ENCODE measurements at places on chromosomes 7 and 10. TPM values are rescaled to one million over a fixed set of nuclear protein-coding genes. Genes with fewer than 3 reads are reported as not detected.

DNA sequence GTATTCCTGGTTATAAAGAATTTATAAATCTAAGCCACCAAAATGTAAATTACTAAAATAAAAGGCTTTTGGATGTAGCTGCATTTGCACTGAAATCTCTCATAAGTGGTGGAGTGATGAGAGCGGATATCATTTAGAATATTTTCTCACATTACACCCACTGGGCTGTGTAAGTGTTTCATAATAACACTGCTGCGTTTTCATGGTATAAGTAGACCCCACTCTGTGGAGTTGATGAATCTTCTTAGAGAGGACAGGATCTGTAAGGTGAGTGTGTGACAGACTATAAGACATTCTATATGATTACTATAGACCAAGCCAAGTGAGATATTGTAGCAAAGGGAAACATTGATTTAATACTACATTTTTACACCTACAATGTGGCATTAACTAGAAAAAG, 1024.1 kb upstream of the LRRN3 start:
- no peaks in the 10 kb centered on the region for H3K36me3 ChIP-seq
- DNase-seq: no peak
- H3K4me3 ChIP-seq: no peak overlapping the region
- H3K4me1 ChIP-seq: no peaks in the 10 kb centered on the region

AOC1 gene
- total RNA-seq: not detected

DNA sequence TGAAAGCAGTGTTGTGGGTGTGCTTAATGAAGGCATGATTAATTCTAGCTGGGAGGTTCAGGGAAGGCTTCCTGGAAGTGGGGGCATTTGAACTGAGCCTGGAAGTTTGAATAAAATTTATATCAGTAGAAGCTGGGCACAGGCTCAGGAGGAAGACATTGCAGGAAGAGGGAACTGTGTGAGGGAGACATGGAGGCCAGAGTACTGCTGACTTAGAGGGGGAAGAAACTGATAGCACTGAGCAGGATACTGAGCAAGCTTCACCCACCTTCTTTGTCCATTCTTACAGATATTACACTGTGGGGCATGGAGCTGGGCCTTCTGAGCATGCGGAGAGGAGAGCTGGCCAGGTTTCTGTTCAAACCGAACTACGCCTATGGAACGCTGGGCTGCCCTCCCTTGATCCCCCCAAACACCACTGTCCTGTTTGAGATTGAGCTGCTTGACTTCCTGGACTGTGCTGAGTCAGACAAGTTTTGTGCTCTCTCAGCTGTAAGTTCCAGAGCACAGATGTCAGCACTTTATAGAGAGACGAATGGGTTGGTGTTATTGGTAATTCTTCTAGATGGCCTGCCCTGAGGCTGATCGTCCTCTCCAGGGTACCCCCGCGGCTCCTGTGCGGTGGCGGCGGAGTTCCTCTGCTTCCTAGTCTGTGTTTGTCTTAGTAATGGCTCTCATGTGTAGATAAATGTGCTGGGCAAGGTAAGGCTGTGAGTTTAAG, 2.1 kb downstream of the FKBP6 start:
- no peak overlapping the region for H3K4me3 ChIP-seq
- no peaks in the 10 kb centered on the region for H3K4me1 ChIP-seq
- H3K27me3 ChIP-seq: no peaks in the 10 kb centered on the region
- DNase-seq: no peak
- no peaks in the 10 kb centered on the region for H3K36me3 ChIP-seq

DNA sequence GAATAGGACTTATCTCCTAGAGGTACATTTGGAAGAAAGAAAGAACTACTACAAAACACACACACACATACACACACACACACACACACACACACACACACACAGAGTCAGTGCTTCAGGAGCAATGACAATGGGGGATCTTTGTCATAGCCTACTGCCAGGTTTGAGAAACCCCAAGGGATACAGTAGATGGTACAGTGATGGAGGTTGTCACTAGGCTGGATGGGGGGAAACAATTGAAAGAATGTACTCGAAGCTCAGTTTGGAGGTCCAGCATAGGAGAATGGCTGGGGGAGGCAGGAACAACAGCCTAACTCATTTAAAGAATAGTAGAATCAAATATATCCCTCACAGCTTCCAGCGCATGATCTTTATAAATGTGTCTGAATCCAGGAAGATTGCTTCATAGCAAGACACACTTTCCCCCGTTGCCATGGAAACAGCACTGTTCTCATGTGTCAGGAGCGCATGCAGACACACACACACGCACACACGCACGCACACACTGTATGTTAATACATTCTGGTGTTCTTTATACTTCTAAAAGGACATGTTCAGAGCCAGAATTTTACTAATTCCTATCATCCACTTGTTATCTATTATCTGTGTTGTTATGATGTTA, 32.6 kb upstream of the ZNRF2 start:
- H3K27ac ChIP-seq: no peak overlapping the region
- DNase-seq: no peak
- peaks cover 16% of the 10 kb centered on the region for H3K4me1 ChIP-seq
- no peaks in the 10 kb centered on the region for H3K27me3 ChIP-seq
- H3K36me3 ChIP-seq: no peaks in the 10 kb centered on the region
- no peak overlapping the region for H3K4me3 ChIP-seq

CACNB2 gene
- not detected for total RNA-seq

DNA sequence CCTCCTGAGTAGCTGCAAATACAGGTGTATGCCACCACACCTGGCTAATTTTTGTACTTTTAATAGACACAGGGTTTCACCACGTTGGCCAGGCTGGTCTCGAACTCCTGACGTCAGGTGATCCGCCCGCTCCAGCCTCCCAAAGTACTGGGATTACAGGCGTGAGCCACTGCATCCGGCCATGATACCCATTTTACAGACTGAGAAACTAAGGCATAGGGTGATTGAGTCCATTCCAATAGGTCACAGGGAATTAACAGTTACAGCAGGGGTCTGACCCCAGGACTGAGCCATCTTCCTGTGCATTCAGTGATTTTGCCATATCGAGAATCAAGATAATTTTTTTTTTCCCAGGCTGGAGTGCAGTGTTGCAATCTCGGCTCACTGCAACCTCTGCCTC, 12.3 kb upstream of the CTBP2 start:
- no peak for DNase-seq
- no peaks in the 10 kb centered on the region for H3K36me3 ChIP-seq

BCL7B gene
- 38.5 TPM for total RNA-seq

- H3K27me3 ChIP-seq: peaks cover 6% of the 10 kb centered on the region
- H3K4me1 ChIP-seq: no peaks in the 10 kb centered on the region
- no peak for DNase-seq
- no peaks in the 10 kb centered on the region for H3K36me3 ChIP-seq
These were observed 58.0 kb downstream of the TSPAN12 start for GRCh38 chr7:120799813-120800475.

- H3K27ac ChIP-seq: no peak overlapping the region
- H3K4me3 ChIP-seq: no peak overlapping the region
- H3K36me3 ChIP-seq: no peaks in the 10 kb centered on the region
- no peaks in the 10 kb centered on the region for H3K4me1 ChIP-seq
These were observed 129.9 kb downstream of the WDR37 start for GRCh38 chr10:1185911-1186682.

DNA sequence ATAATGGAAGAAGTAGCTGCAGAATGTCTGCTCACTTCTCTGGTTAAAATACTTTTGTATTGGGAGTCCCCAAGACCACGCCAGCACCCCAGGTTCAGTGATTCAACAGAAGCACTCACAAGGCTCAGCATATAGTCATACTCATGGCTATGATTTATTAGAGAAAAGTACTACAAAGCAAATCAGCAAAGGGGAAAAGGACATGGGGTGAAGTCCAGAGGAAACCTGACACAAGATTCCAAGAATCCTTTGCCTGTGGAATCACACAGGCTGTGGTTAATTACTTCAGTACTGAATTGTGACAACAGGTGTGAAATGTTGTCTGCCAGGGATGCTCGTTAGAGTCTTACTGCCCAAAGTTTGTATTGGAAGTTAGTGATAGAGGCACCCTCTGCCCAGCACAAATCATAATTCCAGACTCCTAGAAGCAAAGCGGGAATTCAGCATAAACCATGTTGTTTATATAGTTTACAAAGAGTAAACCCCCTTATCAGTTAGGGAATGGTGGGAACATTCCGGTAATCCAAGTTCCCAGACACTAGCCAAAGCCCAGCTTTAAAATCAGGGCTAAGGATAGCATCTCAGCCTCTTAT, 79.4 kb downstream of the HYCC1 start:
- no peak overlapping the region for H3K27ac ChIP-seq
- H3K36me3 ChIP-seq: no peaks in the 10 kb centered on the region
- H3K27me3 ChIP-seq: peaks cover 4% of the 10 kb centered on the region
- no peak for DNase-seq
- no peak overlapping the region for H3K4me3 ChIP-seq
- H3K4me1 ChIP-seq: no peaks in the 10 kb centered on the region

GRCh38 chr7:18948521-18948920, 168.9 kb downstream of the TWIST1 start:
- no peak for DNase-seq
- H3K27me3 ChIP-seq: no peaks in the 10 kb centered on the region
- H3K27ac ChIP-seq: no peak overlapping the region

CUZD1 gene
- 0.43 TPM for total RNA-seq

DNA sequence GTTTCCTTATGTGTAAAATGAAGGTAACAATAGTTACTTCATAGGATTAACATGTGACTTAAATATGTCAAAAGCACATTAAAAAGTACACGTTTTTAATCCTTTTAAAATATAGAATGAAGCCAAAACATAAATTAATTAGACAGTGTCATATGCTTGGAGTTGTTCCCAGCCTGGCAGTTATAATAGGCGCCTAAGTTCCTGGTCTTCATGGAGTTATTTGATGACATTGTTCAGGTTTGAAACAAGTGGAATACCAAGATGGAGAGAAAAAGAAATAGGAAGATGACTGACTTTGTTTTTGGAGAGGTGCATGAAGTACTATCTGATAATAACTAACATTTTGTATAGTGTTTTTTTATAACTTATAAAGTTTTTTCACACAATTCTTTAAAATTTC, 67.3 kb downstream of the ZNRF2 start:
- H3K27me3 ChIP-seq: no peaks in the 10 kb centered on the region
- H3K4me1 ChIP-seq: peaks cover 32% of the 10 kb centered on the region
- no peak overlapping the region for H3K4me3 ChIP-seq
- no peak for DNase-seq

CHAT gene
- total RNA-seq: not detected

- H3K4me3 ChIP-seq: no peak overlapping the region
- H3K36me3 ChIP-seq: peaks cover 3% of the 10 kb centered on the region
- H3K27me3 ChIP-seq: no peaks in the 10 kb centered on the region
- DNase-seq: peak; percentile 47
These were observed 99.3 kb upstream of the DDC start for GRCh38 chr7:50664461-50664922.

PLPP4 gene
- total RNA-seq: not detected

PRRT4 gene
- 0.40 TPM for total RNA-seq

GRCh38 chr7:23332910-23333612, 33.9 kb downstream of the MALSU1 start:
- no peak overlapping the region for H3K27ac ChIP-seq
- H3K27me3 ChIP-seq: no peaks in the 10 kb centered on the region
- no peaks in the 10 kb centered on the region for H3K4me1 ChIP-seq
- H3K36me3 ChIP-seq: no peaks in the 10 kb centered on the region

- H3K4me3 ChIP-seq: no peak overlapping the region
- H3K27me3 ChIP-seq: no peaks in the 10 kb centered on the region
- H3K27ac ChIP-seq: no peak overlapping the region
- H3K36me3 ChIP-seq: peaks cover 2% of the 10 kb centered on the region
- no peak for DNase-seq
- no peaks in the 10 kb centered on the region for H3K4me1 ChIP-seq
These were observed 57.7 kb downstream of the MAD1L1 start for GRCh38 chr7:2175091-2175490.

DNA sequence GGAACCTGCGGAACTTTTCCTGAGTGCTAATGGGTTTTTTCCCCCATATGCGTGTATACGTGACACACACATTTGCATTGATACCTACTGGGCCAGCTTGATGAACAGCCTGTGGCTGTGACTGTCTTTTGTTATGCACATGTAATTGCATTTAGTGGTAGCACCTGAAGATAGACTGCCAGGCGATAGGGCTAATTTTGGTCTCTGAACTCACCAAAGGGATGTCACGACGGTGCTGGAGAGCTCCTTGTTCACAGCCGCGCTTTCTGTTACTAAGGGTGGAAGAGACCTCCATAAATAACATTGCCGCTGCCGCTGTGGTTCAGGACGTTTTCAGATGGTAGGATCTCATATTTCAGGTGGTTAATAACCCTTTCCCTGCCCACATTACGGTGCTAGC, 133.2 kb downstream of the CAMK1D start:
- no peak overlapping the region for H3K27ac ChIP-seq
- DNase-seq: no peak
- H3K27me3 ChIP-seq: no peaks in the 10 kb centered on the region
- H3K4me3 ChIP-seq: no peak overlapping the region
- no peaks in the 10 kb centered on the region for H3K36me3 ChIP-seq

HMX3 gene
- not detected for total RNA-seq

GRCh38 chr10:47277352-47278151, 22.4 kb upstream of the GDF10 start:
- H3K4me3 ChIP-seq: no peak overlapping the region
- H3K27me3 ChIP-seq: no peaks in the 10 kb centered on the region
- H3K27ac ChIP-seq: no peak overlapping the region
- DNase-seq: peak; percentile 82
- H3K4me1 ChIP-seq: peaks cover 26% of the 10 kb centered on the region

PAXIP1 gene
- 18.0 TPM for total RNA-seq

DNA sequence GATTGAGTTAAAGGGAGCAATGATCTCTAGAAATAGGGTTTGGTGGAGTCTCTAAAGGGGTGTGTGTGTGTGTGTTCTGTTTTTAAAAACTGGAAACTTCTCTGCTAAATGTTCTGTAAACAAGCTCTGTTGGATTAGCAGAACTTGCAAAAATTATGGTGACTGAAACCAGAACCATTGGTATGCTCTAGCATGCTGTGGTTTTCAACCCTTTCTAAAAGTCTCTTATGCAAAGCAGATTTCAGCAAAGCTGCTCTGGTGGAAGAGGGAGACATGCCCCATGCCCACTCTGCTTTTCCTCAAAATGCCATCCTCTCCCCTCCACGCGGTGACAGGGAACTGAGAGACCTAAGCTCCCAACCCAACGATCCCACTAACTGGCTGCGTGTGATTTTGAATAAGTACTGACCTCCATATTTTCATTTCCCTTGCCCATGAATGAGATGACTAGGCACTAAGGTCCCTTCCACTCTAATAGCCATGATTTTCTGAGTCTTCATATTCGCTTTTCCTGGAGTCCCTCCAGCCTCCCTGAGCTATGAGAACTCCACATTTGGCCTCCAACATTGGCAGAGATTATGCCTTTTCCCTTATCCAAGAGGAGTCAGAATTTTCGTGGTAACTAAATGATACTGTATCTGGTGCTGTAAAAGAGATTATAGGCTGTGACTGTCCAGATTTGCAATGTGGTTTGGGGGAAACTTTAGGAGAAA, 117.3 kb upstream of the PALS2 start:
- no peak for DNase-seq
- no peak overlapping the region for H3K4me3 ChIP-seq
- peaks cover 6% of the 10 kb centered on the region for H3K27me3 ChIP-seq
- no peak overlapping the region for H3K27ac ChIP-seq

DNA sequence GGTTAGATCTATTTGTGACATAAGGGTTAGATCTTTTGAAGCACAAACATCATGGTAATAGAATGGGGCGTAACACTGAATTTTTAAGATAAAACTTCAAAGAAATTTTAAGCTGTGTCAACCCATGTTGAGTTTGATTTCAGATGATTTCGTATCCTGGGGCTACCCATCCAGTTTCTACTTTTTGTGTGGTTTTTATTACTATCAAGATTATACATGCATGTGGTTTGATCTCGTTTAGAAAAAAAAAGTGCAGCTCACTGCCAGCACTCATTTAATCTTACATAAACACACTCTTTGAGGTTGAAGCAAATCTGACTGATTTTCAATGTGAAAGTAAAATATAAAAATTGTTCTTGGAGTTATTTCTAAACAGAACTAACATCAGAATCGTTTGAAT, 140.8 kb upstream of the GRB10 start:
- DNase-seq: no peak
- H3K27me3 ChIP-seq: no peaks in the 10 kb centered on the region
- H3K4me1 ChIP-seq: peaks cover 11% of the 10 kb centered on the region
- H3K27ac ChIP-seq: no peak overlapping the region
- H3K4me3 ChIP-seq: no peak overlapping the region

Data from activated naive CD4-positive, alpha-beta T cell treated with anti-CD3 and anti-CD28 coated beads for 36 hours (primary cell).